Stimulated activated CD4-positive, alpha-beta T cell treated with anti-CD3 and anti-CD28 coated beads, Interleukin-1b, Interleukin-23, amount 100 ng/mL, for 48 hours (primary cell): ENCODE measurements at places on chromosomes 12 and 14.

DNA sequence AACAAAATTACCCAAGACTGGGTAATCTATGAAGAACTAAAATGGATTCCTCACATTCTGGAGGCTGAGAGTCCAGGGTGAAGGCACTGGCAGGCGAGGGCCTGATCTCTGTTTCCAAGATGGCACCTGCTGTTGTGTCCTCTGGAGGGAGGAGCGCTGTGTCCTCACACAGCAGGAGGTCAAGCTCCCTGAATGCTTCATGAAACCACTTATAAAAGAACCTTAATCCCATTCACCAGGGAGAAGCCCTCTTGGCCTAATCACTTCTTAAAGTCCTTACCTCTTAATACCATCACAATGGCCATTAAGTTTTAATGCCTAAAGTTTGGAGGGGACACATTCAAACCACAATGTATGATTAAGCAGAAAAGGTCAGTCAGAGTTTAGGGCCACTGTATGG, 172.4 kb downstream of the EMP1 start:
- no peak for DNase-seq

GRCh38 chr12:66590275-66590985, 88.4 kb downstream of the GRIP1 start:
- DNase-seq = no peak

DNA sequence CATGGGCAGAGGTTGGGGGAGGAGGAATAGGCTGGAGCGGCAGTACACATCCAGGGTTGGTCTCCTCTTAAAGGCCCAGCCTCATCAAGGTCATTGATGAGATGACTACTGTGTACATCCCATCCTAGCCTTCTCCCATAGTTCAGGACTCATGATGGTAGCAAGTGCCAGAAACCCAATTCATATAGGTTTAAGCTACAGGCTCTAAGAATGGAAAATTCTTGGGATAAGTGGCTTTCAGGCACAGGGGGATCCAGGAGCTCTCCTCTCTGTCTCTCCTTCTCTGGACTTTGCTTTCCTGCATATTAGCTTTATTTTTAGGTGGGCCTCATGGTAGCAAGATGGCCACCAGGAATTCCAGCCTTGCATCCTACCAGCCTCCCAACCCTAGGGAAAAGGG, 6.3 kb downstream of the SDSL start:
- no peak for DNase-seq

- no peak for DNase-seq
These were observed 80.3 kb upstream of the TRAF3 start for GRCh38 chr14:102696856-102697495.

DNA sequence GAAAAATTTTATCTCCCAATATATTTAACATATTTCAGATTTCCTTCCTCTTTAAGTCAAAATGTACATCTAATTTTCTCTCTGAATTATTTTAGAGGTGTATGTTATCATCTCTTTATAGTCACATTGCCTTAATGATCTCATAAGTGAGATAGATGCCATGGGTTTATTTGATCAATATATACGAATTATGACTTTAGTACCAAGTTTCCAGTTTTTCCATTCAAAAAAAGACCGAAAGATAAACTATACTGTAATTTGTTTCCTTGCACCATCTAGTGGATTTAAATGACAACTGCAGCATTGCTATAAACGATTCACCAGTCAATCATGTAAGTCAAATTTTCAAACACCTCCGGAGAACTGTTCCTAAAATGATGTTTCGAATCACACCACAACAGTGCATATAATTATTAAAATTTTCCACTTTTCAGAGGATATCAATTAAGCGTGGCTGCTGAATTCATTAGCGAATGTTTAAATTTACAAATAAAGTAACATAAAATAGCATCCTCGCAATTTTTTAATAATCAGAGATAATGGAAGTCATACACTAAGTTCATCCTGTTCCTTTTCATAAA, 419 bp upstream of the ATXN7L3B start:
- no peak for DNase-seq

DNA sequence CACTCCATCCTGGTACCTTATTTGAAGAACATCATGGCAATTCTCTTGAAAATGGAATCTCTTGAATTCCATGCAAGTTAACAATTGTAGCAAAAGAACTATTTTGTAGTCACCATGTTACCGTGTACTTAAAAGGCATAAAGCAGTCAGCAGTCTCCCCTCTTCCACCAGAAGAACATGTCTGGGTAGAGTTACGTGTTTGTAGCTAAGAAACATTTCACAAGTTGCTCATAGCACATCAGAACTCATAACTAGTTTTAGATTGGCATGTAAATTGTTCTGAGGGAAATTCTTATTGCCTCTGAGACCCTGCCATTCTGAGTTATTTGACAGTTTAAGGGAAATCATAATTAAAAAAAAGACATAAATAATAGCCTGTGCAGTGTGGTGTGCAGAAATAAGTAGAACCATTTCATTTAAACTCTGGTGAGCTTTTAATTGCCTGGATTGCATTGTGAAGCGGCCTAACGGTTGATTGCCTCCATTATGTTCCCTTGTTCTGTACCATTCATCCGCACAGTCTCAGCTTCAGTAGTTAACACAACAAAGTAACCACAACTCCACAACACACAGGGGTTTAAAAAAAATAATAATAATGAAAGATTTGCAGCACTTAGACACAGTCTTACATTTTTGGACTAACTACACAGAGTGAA, 2.6 kb downstream of the LMO3 start:
- no peak for DNase-seq

DNA sequence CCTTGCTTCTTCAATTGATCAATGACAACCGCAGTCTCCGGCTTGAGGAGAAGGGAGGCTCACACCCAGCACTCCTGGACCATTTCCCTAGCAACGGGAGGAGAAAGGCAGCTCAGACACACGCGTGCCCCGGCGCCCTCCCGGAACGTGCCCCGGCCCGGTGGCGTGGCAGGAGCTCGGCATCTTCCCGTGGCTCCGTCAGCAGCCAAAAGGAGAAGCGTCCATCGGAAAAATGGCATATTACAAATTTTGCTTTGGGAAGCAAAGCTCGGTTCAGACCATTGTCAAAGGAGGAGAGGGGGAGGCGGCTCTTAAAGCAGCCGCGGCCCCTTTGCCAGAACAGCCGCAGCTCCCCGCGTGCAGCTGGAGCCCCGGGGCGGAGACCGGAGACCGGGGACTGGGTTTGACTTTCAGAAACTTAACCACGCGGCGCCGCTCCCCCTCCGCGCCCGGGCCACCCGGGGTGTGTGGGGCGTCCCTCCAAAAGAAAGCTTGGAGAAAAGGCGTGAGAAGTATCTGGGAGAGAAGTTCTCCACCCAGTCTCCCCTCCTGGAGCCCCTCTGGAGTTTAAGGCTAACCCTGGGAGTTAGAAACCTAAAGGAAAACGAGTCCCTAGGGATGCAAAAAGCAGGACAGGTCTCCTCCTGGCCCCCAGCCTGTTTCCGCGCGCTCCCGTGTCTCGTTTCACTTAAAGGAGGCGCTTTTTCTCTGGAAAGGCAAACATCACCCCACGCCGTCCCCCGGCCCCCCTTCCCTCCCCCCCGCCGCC, 545 bp downstream of the PPFIA2 start:
- DNase-seq = peak; percentile 2

DNA sequence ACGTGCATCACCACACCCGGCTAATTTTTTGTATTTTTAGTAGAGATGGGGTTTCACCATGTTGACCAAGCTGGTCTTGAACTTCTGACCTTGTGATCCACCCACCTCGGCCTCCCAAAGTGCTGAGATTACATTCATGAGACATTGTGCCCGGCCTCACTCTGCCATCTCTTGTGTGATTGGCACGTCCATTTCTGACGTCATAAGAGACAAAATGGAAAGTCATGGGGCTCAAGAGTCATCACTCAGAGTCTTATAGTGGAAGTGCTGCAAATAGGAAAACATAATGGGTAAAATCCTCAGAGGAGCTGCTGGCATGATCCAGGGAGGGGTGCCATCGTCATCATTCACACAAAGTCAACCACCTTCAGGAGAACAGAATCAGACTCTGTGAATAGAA, 54.2 kb upstream of the GPATCH2L start:
- DNase-seq = no peak

DNA sequence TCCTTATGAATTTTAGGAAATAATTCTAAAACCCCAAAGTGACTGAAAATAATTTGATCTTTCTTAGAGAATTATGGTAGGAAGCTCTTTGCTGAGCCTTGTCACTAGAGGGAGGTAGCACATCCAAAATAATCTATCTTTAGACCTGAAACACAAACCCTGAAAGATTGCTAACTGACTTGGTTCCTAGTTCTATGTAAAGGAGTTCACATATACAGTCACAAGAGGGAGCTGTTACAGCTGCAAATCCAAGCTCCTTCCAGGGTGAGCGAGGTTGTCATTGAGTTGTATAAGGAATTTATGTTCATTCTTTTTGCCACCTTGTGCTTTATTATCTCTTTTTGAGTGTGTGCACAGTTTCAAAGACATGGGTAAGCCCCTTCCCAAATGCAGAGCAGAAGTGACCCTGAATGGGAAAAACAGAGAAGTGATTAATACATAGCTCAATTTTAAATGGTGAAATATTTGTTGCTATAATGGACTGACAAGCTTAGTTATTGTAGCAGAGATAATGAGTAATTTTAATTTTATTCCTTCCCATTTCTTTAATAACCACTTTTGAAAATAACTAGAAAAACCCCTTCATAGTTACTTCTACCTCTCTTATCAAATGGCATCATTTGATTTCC, 387.9 kb downstream of the DAD1 start:
- DNase-seq = no peak

DNA sequence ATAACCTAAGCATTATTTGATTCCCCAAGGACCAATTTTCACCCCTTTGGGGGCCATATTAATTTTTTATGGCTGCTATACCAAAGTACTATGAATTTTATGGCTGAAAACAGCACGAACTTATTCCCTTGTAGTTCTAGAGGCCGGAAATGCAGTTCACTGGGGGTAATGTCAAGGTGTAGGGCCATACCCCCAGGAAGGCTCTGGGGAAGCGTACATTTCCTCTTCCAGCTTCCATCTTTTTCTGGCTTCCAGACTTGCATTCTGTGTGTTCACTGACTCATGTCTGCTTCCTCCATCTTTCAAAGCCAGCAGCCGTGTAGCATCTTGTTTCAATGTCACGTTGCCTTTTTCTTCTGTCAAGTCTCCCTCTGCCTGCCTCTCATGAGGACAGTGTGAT, 133.5 kb downstream of the BICD1 start:
- DNase-seq = no peak

DNA sequence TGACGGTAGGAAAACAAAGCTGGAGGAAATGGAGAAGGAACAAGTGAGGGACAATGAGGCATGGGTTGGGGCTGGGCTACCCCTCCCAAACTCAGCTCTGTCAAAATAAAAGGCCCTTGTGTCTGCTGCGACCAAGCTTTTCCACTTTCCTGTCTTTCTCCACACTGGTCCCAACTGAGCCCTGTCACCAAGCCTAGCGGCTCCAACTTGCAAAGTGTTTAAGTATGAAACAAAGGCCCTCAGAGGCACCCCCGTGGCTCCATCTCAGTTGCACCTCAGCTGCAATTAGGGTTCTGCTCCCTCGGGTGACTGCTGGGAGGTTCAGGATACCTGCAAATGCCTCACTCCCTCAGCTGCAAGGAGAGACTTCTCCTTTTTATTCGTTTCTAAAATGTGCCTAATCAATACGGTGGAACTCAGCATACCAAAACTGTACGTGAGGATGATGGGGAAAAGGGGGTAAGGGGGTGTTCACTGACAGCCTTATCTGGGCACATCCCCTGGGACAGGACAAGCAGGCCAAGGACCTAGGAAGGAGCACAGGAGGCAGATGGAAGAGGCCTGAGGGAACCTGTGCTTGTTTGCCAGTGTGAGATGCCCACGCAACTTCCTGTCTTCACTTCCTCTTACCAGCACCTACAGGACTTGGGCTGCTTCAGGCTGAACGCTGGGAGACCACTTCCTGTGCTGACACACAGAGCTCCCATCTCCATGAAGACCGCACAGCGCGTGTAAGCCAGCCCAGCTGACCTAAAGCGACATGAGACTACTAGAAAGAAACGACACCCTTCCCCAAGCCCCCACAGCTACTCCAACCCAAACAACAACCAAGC, 8.9 kb downstream of the VAMP1 start:
- DNase-seq = peak; percentile 88

GRCh38 chr14:58746261-58746660, 108.5 kb downstream of the DACT1 start:
- DNase-seq = no peak

DNA sequence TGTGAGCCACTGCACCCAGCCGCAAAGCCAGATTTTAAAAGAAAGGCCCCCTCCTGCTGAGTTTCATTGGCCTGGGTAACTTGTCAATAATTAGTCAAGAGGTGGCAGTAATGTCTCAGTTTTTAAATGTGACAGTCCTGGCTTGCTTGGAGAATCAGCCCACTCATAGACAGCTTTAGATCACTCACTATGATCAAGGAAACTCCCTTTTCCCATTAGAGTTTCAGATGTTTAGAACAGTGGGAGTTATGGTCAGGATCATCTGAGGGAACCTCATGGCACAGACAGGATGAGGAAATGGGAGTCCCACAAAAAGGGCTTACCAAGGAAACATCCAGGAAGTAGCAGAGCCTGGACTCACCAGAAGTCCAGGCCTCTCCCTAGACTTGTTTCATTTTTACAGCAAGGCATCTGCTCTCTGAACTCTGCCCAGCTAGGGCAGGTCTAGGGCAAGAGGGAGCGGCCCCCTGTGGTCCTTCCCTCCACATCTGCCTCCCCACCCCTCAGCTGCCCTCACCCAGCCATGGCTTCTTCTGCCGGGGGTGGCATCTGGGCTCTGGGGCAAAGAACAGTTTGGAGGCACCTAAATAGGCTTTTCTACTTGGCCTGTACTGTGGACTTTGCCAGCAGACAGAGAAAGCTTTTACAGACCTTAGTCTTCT, 11.2 kb downstream of the BCL2L14 start:
- DNase-seq = no peak
